Mesothelial cell of epicardium (in vitro differentiated cells): ENCODE measurements at places on chromosomes 4 and X. TPM values are rescaled to one million over a fixed set of nuclear protein-coding genes. Genes with fewer than 3 reads are reported as not detected.

DNA sequence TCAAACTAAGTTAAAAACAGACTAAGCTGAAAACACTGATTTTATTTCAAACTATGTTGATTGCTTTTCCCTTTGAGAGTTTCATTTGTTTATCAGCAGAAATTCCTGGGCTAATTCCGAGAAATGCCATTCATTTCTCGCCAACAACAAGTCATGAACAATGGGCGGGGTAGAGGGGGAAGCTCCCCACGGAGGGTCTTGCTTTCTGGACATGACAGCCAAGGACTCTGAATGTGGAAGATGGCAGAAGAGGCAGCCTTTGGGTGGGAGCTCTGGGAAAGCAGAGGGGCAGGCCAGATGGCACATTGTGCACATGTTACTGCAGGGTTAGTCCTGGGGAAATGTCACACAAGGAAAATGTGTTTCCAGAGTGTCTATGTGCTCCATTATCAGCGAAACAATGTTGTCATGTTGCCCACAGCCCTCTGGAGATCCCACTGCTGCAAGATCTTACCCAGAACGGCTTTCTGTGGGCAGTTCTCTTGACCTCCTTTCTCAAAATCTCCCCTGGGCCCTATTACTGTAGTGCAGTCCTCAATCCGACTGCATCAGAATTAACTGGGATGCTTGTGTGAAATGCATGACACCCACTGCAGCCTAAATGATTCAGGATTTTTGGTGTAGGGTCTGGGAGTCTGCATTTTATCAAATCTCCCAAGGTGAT, 45.0 kb downstream of the CHRDL1 start:
- DNase-seq = no peak

GRCh38 chrX:154328646-154329045, 33.1 kb downstream of the TKTL1 start:
- DNase-seq = no peak

DNA sequence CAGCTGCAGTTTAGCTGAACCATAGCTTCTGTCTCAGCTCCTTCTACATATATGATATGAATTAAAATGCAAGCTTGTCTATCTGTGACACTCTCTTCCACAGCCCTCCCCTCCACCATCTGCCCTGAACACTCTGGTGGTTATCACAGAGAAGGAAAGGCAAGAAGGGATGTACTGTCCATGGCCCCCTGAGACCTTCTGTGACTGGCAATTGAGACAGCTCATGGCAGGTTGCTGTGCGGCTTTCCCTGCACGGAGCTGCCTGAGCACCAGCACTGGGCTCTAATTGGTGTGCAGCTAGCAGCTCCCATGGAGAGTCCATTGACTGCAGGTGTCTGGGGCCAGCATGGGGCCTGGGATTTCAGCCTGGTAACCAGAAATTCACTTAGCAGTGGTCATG, 109.8 kb upstream of the ANXA3 start:
- DNase-seq = no peak

GRCh38 chr4:188015025-188015940, 19.7 kb downstream of the ZFP42 start:
- DNase-seq = no peak

- DNase-seq = no peak
Observed at GRCh38 chr4:19776021-19776459, 475.7 kb upstream of the SLIT2 start.

DNA sequence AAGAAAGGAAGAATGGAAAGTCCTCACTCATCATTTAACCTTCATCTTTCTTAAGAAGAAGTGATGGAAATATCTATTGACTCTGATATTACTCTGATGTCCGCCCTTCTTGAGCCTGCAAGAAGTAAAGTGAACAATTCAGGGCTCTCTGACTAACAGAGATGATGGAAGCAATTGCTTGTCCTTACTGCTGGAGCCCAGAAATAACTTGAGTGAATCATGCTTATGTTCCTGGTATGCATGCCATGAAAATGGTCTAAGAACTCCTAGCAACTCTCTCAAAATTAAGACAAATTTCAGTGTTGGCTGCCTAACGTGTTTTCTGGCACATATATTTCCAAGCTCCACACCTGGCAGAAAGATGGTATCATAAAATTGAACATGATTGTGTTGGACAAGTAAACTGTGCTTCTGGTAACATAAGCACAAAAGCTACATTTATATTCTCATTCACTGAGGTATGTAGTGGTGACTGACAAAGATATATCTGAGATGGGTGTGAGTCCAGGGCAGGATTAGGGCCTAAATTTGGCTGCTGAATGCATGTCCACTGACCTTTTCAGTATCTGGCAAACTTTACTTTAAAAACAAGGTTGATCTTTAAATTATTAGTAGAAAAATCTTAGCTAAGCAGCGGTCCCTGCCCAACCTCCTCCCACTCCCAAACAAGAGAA, 109.2 kb upstream of the OTUD4 start:
- DNase-seq = no peak

The STX18 gene
- total RNA-seq = 41.7 to 44.5 TPM (median 42.6 TPM) in 3 replicates

The BMX gene
- total RNA-seq = not detected in 3 replicates
